ENCODE measurements at places on chromosomes 11 and 22.

- H3K27me3 ChIP-seq, result peaks cover 35% of the 10 kb centered on the region
- no peak overlapping the region for H3K27ac ChIP-seq
- H3K36me3 ChIP-seq, result no peaks in the 10 kb centered on the region
- no peak overlapping the region for H3K4me3 ChIP-seq
- peaks cover 2% of the 10 kb centered on the region for H3K4me1 ChIP-seq
These were observed 8.7 kb upstream of the B4GALNT4 start for GRCh38 chr11:360326-361280.

GRCh38 chr11:80562523-80563125 is 1121.8 kb upstream of the TENM4 start:
- no peaks in the 10 kb centered on the region for H3K27me3 ChIP-seq
- no peaks in the 10 kb centered on the region for H3K36me3 ChIP-seq
- no peak for DNase-seq
- no peak overlapping the region for H3K27ac ChIP-seq
- H3K4me1 ChIP-seq, result no peaks in the 10 kb centered on the region
- H3K4me3 ChIP-seq, result no peak overlapping the region

DNA sequence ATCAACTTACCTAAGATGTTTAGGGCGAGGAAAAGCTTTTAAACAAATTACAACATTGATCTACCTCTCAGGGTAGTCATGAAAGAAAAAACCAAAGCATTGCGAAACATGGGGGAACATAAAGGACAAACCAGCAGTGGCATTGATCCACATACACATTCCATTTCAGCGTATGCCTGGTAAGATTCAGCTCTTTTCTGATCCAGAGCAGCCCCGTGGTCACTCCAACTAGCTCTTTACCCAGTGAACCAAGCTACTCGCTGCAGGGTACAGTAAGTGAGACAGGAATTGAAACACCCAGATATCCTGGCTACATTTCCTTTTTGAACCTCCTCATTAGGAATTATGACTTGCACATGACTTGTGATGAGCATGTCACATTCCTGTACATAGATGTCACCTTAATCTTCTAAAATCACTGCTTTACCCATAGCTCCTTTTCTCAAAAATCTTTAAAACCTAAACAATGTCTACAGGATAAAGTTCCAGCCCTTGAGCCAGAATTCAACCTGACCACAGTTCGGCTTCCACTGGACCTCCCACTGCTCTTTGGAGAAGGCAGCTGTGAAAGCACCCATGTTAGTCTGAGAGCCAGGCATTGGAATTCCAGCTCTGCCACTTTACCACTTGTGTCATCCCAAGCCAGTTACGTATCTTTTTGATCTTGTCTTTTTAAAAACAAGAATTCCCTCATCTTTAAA is 42.9 kb upstream of the AKIP1 start:
- H3K4me3 ChIP-seq, result no peak overlapping the region
- H3K27ac ChIP-seq, result no peak overlapping the region
- H3K4me1 ChIP-seq, result peaks cover 8% of the 10 kb centered on the region
- no peaks in the 10 kb centered on the region for H3K27me3 ChIP-seq
- H3K36me3 ChIP-seq, result no peaks in the 10 kb centered on the region

DNA sequence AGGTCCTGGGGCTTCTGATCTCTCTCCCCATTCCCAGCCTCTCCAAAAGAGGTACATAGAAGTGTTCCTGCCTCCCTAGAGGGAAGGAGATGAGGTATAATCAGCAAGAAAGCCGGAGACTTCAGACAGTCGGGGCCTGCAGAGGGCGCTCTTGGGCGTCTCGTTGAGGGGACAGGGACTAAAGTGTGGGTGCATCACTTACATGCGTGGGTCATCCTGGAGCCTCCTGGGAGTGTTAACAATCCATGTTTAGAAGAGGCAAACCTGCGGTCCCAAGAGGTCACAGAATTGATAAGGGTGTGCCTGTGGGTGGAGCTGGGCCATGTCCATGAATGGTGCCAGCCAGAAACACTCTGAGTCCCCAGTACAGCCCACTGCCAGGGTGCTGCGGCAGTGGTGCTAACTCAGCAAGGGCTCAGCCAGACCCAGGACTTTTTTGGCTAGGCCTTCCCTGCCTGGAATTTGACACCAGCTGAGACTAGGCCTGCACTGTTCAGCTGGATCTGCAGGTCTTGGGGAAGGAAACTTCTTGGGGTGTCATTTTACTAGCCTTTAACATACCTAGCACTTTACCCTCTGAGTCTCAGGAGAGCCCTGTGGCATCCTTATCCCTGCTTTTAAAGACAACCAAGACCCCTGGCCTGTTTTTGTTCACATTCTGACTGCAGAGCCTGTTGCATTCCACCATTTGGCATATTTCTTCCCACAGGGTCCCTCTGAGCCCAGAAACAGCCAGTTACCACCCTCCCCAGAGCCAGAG is 5.5 kb downstream of the YDJC start:
- no peaks in the 10 kb centered on the region for H3K36me3 ChIP-seq
- no peaks in the 10 kb centered on the region for H3K27me3 ChIP-seq
- no peak overlapping the region for H3K27ac ChIP-seq
- peak; percentile 30 for DNase-seq

GRCh38 chr11:69366591-69366990 is 72.6 kb downstream of the MYEOV start:
- no peaks in the 10 kb centered on the region for H3K4me1 ChIP-seq
- no peak for DNase-seq
- no peak overlapping the region for H3K4me3 ChIP-seq
- no peaks in the 10 kb centered on the region for H3K27me3 ChIP-seq

DNA sequence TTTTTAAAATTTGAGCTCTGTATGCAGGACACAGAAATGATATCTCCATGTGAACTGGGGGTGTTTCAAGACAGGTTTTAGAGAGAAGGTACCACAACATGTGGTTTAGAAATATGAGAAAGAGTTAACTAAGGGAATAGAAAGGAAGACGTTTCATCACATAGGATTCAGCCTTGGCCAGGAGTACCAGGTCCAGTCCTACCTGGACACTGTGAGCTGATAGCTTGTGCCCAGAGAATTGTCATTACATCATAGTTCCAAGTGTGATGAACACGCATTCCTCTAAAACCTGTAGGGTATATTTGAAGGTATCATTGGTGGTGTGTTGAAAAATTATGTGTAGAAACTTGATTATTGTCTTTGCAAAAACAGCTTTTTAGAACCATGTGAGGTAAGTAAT is 1.8 kb downstream of the SLC22A9 start:
- no peaks in the 10 kb centered on the region for H3K27me3 ChIP-seq
- H3K4me3 ChIP-seq, result no peak overlapping the region
- no peaks in the 10 kb centered on the region for H3K4me1 ChIP-seq
- H3K27ac ChIP-seq, result no peak overlapping the region

DNA sequence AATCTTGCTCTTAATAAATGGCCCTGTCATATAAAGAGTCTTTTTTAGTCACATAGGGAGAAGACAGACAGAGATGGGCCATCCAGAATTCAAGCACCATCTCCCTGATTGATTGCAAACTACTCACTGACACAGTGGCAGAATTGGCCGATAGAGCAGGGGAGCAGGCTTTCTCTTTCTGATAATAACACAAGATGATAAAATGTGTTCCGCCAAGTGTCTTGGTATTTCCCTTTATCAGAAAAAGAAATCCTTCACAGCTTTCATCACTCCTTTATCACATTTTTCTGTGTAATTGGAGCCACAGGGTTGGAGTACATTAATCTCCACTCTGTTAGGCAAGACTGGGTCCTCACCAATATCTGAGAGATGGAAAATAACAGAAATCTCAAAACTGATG is 406.0 kb downstream of the TMEM135 start:
- DNase-seq, result no peak
- H3K36me3 ChIP-seq, result no peaks in the 10 kb centered on the region
- no peaks in the 10 kb centered on the region for H3K27me3 ChIP-seq
- no peak overlapping the region for H3K4me3 ChIP-seq

GRCh38 chr11:44147751-44148150 is 52.3 kb downstream of the EXT2 start:
- no peaks in the 10 kb centered on the region for H3K27me3 ChIP-seq
- peak overlapping the region; percentile 62 for H3K27ac ChIP-seq
- H3K4me1 ChIP-seq, result peaks cover 54% of the 10 kb centered on the region

DNA sequence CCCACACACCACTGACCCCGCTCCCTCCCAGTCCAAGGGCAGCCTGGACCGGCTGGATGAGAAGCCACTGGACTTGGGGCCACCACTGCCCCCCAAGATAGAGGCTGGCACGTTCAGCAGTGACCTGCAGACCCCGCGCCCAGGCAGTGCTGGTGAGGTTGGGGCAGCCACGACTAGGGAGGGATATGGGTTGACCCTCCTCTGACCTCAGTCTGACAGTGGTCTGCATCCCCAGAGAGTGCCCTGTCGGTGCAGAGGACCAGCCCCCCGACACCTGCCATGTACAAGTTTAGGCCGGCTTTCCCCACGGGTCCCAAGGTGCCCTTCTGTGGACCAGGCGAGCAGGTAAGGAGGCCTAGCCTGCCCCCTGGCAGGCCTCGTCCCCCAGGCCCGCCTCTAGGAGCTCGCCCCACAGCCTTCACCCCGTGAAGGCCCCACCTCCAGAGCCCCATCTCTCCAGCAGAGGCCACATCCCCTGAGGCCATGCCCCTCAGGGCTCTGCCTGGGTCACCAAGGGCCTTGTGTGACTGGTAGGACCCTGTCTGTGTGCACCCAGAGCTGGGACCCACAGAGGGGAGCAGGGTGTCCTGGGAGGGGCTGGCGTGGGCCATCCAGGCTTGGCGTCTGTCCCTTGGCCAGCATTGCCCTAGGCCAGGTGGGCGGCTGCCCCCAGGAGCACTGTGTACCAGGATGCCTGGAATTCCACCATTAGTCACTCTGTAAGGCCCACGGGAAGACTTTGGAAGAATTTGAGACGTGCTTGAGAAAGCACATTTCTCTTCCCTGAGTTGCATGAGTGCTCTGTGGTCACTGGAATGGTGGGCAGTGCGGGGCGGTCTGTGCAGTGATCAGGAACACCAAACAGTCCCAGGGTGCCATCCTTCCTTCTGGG is 9.4 kb downstream of the CCDC188 start:
- H3K36me3 ChIP-seq, result no peaks in the 10 kb centered on the region
- H3K27me3 ChIP-seq, result no peaks in the 10 kb centered on the region
- H3K4me1 ChIP-seq, result peaks cover 19% of the 10 kb centered on the region
- H3K27ac ChIP-seq, result no peak overlapping the region
- no peak for DNase-seq
- H3K4me3 ChIP-seq, result no peak overlapping the region

DNA sequence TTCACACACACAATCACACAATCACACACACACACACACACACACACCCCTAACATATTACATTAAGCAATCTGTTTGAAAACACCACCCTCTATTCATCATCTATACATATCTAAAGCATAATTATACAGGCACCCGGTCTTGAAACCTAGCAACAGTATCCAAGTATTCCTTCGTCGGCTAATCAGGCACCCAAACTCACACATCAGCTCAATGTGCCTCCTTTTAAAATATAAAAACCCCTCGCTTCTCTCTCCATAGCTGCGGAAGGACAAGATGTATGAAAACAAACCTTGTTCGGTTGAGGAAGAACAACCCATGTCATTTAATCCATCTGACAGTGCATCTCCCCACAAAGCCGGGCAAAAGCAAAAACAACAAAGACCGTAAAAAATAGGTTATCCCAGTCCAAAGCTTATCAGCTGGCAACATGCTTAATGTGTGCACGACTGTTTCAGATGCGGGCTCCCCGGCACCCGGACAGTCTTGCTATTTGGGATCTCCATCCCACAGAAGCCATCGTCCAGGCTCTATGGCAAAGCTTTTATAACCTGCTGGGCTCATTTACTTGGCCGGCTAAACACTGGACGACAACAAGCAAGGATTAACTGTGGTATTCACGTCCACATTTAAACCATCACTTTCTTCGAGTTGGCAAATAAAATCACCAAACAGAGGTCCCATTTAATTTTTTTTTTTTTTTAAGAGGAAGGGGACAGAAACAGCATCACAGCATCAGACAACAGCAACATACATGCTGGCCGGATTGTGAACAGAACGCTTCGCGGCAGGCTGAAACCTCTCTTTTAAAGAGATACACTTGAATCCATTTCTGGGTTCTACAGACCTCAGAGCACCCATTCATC is 365.5 kb downstream of the SHANK2 start:
- no peaks in the 10 kb centered on the region for H3K4me1 ChIP-seq
- peaks cover 34% of the 10 kb centered on the region for H3K27me3 ChIP-seq

DNA sequence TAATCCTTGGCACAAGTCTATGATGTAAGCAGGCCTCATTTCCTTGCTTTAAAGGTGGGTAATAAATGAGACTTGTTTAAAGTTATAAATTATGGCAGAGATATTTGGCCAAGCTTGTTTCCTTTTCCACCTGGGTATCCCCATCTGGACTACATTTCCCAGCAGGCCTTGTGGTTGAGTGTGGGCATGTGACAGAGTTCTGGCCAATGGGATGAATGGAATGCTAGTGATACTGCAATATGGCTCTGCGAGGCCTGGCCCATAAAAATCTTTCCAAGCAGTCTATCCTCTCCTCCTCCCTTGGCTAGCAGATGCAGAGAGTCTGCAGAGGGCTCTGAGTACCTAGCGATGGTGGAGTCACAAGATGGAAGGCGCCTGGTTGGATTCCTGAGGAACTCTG is 102.5 kb downstream of the TIMP3 start:
- H3K27ac ChIP-seq, result no peak overlapping the region
- H3K27me3 ChIP-seq, result no peaks in the 10 kb centered on the region
- DNase-seq, result no peak

DNA sequence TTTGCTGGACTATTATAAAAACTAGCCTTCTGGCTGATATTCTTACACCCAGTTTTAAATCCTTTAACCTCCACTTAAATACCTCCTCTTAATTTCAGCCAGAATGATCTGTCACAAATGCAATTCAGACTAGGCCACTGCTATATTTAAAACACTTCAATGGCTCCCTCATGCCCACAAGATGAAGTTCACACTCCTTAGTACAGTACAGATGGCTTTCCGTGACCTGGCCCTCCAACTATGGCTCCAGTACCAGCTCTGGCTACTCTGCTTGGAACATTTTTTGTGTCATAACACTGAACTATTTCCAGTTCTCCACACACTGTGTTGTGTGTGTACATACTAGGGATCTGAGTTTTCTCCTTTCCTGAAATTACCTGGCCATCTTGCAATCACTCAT is 353.4 kb downstream of the SOX6 start:
- H3K27me3 ChIP-seq, result no peaks in the 10 kb centered on the region
- peak; percentile 51 for DNase-seq
- peak overlapping the region; percentile 72 for H3K27ac ChIP-seq

DNA sequence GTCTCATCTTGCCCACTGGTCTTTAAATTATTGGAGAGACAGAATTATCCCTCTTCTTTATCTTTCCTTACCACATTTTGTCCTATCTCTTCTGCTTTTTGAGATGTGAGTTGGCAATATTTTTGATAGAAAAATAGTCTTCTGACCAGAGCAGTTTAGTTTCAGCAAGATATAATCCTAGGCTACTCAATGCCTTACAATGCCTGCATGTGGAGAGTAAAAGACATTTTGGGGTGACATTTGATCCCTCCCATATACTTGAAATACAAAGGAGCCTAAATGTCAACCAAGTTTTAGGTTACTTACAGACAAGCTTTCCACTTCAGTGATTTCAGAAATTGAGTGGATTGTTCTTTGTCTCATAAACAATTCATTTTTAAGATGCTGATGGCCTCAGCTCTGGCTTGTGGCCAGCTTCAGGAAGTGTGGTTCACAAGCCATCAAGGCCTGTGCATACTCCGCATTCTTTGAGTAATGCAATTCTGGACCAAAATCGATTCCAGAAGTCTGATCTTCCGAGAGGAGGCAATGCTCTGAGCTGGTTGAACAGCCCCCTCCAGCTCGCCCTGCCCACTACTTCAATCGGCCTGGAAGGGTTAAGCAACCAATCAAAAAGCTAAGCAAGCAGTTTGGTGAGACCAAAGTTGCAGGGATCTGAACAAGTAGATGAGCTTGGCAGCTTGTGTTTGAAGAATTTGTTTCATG is 274.4 kb downstream of the BLID start:
- H3K27ac ChIP-seq, result no peak overlapping the region
- H3K4me3 ChIP-seq, result no peak overlapping the region
- no peaks in the 10 kb centered on the region for H3K4me1 ChIP-seq
- no peaks in the 10 kb centered on the region for H3K36me3 ChIP-seq
- DNase-seq, result no peak
